HS-27A (cell line): ENCODE measurements at places on chromosomes 6 and 20.
A peak's percentile ranks its signal among the peaks of the same experiment; 100 is the strongest.

GRCh38 chr20:1154691-1155090, 30.1 kb downstream of the TMEM74B start:
- DNase-seq = no peak

DNA sequence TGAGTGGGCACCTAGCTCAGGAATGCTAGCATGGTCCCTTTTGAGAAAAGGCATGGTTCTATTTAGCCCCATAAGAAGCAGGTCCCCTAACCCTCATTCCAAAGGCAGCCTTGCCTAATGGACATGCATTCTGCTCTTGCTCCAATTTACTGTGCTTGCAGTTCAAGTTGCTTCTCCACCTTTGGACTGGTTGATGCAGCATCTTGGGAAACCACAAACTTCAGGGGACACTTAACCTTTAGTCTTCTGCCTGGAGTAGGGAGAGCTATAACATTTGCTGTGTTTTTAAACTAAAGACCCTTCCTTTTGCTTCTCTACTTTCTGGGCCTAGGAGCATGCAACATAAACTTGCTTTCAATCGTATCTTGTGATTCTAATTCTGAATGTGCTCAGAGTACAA, 5.1 kb upstream of the PHF3 start:
- DNase-seq = no peak

GRCh38 chr6:44010411-44011349, 116.6 kb downstream of the MRPL14 start:
- peak; percentile 96 for DNase-seq

DNA sequence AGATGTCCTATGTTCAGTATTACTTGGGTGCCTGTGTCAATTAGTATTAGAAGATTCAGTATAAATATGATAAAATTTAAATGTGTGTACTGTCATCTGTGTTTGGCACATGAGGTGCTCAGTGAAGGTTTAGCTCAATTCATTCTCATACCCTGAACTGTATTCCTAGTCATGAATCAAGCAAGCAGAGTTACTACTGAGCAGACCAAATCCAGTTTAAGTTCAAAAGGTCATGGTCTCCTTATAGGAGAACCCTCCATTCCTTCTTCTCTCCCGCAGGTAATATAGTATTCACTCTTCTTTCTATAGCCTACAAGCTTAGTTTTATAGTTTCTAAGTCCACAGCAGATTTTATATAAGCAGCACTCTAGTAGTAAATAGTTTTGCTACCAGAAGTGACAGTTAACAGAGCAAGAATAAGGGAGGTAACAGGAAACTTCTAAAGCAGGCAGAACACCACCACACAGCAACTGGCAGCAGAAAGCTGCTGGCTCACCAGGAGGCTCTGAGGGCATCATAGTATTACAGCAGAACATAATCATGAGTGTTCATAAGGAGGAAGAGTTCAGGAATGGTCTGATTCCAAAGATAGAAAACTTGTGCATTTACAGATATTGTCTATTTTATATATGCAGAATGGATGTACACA, 133.2 kb downstream of the SLC16A10 start:
- no peak for DNase-seq

DNA sequence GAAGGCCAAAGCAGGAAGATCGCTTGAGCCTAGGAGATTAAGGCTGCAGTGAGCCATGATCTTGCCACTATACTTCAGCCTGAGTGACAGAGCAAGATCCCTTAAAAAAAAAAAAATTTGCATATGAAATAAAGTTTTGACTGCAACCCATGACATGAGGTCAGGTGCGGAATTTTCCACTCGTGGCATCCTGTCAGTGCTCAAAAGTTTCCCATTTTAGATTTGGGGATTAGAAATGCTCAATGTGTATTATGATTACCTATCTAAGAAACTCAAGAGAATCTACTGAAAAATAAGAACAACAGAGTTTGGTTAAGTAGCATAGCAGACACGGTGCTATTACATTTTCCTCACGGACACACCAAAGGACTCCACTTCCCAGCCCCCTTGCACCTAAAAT, 11.7 kb downstream of the SLC23A2 start:
- no peak for DNase-seq

GRCh38 chr6:140427842-140428241, 1053.4 kb upstream of the CITED2 start:
- no peak for DNase-seq

DNA sequence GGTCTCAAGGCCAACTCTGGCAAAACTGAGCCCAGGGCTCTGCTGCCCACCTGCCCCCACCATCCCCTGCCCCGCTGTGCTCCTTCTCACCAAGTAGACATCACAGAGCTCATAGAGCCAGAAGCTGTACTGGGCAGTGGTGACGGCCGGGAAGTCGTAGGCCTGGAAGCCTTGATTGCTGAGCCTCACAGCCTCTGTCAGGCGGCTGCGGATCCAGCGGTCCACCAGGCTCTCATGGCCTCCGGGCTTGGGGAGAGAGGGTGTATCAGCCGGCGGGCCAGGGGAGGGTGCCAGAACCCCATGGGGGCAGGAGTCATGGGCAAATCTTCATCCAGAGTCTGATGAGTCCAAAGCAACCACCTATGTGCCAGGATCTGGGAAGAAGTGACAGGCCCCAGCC, 2.8 kb upstream of the VWA7 start:
- no peak for DNase-seq

- no peak for DNase-seq
These were observed 52.0 kb downstream of the MAP3K5 start for GRCh38 chr6:136740050-136740974.

- DNase-seq = no peak
These were observed 8.4 kb downstream of the DTD1 start for GRCh38 chr20:18596270-18596669.

- no peak for DNase-seq
These were observed 12.2 kb upstream of the C6orf118 start for GRCh38 chr6:165321555-165322145.

DNA sequence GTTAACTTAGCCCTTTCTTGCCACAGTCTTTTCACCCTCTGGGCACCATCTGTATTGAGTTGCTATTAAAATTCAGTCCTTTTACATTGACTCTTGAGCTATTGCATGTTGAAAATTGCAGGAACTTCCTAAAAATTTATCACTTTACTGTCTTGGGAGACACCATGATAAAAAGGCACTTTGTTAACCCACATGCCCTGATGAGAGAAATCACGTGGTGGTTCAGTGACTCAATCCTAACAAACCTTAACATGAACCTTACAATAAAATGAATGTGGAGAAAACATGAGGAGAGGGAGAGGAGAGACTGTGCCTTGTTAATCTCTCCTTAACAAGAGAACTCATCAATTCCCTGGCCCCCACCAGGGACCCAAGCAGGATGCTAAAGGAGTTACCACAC, 30.8 kb downstream of the GSTA4 start:
- DNase-seq = no peak

DNA sequence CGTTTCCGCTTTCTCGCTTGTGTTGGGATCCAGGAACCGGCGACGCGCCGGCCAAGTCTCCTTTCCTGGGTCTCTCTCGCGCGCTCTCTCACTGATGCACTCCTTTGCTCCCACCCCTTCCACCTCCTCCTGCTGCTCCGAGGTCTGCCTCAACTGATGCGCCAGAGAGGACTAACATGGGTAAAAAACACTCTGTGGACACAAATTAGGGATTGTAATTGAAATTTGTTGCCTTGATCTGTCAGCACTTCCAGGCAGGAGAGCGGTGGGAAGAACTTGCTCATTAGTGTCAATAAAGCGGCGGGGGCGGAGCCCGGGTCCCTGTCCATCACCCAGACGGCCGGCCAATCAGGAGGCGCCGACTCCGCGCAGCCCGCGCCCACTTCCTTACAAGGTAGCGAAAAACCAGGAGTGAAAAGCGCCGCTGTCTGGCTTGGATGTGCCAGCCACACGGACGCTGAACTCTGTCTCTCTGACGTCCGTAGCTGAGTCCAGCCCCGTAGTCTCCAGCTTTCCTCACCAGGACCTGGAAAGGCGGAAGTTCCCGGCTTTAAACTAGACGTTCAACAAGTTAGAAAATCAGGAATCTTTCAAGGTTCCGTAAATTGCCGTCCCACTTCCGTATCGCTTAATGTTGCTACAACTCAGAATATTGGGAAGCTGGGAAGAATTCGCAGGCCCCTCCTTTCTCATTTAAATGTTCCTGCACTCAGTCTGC, at the start of gene TBX18:
TSS of gene TBX18 (minus strand) at position 267 of the 718 bp plus-strand sequence. CDS start 417 bp downstream, outside the sequence.
- DNase-seq = peak; percentile 45

GRCh38 chr6:88494401-88495140, 328.4 kb upstream of the CNR1 start:
- no peak for DNase-seq

DNA sequence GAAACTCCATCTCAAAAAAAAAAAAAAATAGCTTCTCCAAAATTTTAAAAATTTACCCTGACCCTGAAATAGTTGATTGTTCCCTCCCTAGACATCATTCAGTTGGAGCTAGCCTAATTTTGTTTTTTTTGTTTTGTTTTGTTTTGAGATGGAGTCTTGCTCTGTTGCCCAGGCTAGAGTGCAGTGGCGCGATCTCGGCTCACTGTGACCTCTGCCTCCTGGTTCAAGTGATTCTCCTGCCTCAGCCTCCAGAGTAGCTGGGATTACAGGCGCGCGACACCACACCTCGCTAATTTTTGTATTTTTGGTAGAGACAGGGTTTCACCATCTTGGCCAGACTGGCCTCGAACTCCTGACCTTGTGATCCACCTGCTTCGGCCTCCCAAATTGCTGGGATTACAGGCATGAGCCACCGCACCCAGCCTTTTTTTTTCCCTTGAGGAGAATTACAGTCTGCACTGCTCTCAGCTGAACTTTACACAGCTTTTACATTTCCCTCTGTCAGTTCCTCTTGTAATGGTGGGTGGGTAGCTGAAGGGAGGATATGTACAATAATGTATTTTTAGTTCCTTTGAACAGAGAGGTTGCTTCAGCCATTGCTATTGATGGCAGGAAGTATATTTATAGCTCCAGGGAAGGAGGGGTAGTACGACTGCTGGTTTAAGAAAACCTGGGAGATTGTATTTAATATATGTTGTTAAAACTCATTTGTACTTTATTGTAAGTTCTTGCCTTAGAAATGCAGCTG, 27.7 kb downstream of the PTPRA start:
- no peak for DNase-seq

- DNase-seq = no peak
These were observed 247.6 kb downstream of the MYLK4 start for GRCh38 chr6:2502998-2503674.

DNA sequence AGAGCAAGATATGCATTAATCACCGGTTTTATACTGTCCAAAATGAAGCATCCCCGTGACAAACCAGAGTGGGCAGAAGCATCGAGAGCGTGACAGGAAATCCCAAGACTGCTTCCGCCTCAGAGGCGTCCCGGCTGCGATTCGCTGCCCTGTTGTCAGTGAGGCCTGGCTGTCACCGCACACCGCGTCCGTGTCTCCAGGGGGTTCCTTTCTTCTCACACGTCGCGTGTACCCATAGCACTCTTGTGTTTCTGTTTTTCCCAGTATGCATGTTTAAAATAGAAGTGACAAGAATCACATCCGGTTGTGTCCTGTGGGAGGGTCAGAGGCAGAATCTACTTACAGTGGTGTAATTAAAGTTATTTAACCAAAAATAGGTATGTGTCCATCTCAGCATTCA, 8.3 kb upstream of the ADRM1 start:
- DNase-seq = no peak

DNA sequence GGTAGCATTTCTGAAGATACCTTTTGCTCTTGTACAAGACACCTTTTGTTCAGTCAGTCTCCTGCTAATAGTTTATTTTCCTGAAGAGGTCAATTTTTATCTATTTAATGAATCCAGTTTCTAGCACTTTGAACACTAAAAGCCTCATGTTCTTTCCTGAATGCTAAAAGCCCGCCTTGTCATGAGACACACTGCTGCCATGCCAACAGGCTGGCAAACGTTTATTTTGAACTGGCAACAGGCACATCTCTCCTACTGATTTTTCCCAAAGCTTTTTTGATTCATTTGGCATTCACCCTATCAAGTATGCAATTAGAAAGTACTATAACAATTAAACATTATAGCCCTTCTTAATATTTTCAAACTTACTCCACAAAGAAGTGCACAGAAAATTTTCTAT, 421.2 kb upstream of the EYS start:
- DNase-seq = no peak

- no peak for DNase-seq
These were observed 1.3 kb upstream of the PPP1R16B start for GRCh38 chr20:38804221-38804620.

- no peak for DNase-seq
These were observed 25.8 kb downstream of the ROS1 start for GRCh38 chr6:117399924-117400323.

DNA sequence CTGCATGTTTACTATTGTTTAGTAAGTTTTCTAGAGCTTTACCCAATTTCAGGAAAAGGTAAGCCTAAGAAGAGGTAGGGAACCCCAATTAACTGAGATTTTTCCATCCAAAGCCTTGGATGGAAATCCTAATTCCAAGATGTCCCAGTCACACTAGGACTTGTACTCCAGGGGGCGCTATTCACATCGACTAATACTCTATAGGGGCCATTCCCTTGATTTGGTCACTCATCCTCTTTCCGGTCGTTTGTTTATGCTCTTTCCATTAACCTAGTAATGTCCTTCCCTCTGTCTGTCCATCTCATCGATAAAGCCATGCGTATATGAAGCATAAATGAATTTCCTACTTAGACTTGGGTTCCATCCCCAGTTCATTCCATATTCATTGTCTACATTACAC, 80.8 kb upstream of the FUCA2 start:
- peak; percentile 15 for DNase-seq

DNA sequence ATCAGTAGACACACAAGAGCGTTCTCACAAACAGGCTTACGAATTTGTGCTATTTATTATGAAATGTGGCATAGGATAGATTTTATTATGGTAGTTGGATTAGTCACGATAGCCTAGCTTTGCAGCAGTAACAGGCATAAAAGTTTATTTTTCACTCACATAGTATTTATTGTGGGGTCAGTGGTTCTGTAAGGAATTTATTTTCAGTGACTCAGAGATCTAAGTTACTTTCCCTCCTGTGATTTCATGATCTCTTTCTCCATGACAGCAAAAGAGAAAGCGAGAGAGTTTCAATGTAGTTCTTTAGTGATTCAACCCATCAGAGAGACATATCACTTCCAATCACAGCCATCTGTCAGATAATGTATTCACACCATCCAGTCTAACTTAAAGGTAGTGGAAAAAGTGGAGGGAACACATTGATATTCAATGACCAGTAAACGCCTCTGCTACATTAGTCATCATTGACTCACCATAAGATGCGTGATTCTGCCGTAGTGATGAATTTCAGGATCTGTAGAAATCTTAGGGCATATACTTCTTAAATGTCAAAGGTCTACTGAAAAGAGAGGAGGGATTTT, 605.5 kb downstream of the HDGFL1 start:
- peak; percentile 89 for DNase-seq

GRCh38 chr20:39112178-39112743, 150.1 kb downstream of the DHX35 start:
- DNase-seq = peak; percentile 5

GRCh38 chr20:34536798-34537394, 20.7 kb downstream of the DYNLRB1 start:
- DNase-seq = no peak

- DNase-seq = no peak
These were observed 47.7 kb downstream of the PLAGL2 start for GRCh38 chr20:32159766-32160221.
